ENCODE measurements at places on chromosomes 1 and 21.

- no peak for DNase-seq
Observed at GRCh38 chr1:62384276-62385005, 52.4 kb upstream of the USP1 start.

GRCh38 chr21:17784604-17785402, 34.4 kb downstream of the C21orf91 start:
- DNase-seq = no peak

DNA sequence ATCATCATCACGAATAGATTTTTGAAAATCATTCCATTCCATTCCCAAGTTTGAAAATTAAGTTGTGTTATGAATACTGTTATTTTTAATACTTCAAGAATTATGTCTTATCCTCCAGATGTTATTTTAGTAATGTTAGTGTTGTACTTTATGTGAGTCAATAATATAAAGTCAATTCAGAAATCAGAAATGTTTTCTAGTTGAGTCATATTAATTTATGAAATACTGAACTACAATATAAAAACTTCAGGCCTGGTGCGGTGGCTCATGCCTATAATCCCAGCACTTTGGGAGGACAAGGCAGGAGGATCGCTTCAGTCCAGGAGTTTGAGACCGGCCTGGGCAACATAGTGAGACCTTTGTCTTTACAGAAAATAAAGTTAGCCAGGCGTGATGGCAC, 38.4 kb upstream of the GPR25 start:
- no peak for DNase-seq

GRCh38 chr1:91173346-91173890, 151.6 kb upstream of the ZNF644 start:
- no peak for DNase-seq

- no peak for DNase-seq
Observed at GRCh38 chr1:75130865-75131564, 3.2 kb upstream of the LHX8 start.

GRCh38 chr1:234173968-234174367, 199.3 kb upstream of the COA6 start:
- DNase-seq = no peak

GRCh38 chr1:184595596-184595995, 159.1 kb downstream of the EDEM3 start:
- DNase-seq = no peak

DNA sequence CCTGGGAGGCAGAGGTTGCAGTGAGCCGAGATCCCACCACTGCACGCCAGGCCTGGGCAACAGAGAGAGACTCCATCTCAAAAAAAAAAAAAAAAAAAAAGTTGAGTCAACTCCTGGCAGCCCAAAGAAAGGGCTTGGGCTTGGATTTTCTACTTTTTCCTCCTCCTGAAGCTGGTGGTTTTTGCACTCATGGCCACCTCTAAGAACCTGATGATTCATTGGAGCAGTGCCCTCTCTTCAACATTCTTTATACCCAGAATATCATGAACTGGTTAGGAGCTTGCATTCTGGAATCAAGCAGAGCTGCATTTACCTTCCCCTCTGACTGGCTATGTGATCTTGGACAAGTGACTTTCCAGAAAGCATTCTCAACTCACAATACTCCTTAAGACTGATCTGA, 3.5 kb upstream of the ACTA1 start:
- DNase-seq = no peak

- no peak for DNase-seq
Observed at GRCh38 chr1:107058245-107059032, 2.0 kb downstream of the PRMT6 start.

DNA sequence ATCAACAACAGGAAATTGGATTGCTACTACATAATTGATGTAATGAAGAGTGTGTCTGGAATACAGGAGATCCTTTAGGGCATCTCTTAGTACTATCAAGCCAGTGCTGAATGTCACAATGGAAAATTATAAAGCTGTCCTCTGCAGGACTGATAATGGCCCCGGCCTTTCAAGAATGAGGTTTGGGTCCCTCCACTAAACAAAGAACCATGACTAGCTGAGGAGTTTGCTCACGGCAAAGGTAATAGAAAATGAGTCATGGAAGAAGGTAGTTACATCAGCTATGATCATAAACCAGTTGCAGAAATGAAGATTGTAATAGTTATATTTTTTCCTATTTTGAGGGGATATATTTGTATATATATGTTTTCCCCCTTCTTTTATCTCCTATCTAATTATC, 145.8 kb downstream of the KCNJ6 start:
- no peak for DNase-seq

GRCh38 chr1:3767328-3767925, 5.1 kb upstream of the SMIM1 start:
- no peak for DNase-seq

DNA sequence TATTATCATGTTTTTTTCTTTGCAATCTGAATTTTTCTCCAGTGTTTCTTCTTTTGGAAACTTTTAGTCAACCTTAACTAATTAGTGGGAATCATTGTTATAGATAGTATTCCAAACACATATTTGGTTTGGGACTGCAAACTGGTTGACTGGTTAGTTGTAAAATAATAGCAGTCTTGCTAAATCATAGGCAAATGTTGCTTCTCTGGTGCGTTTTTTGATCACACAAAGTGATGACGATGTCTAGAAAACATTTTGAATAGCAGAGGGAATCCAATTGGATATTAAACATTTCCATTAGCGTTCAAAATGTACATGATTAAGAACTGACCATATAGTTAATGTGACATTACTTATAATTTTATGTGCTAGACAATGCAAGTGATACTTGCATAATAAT, 4.5 kb downstream of the DNAJB4 start:
- DNase-seq = no peak

GRCh38 chr1:109620401-109620791, 759 bp downstream of the AMPD2 start:
- DNase-seq = no peak

DNA sequence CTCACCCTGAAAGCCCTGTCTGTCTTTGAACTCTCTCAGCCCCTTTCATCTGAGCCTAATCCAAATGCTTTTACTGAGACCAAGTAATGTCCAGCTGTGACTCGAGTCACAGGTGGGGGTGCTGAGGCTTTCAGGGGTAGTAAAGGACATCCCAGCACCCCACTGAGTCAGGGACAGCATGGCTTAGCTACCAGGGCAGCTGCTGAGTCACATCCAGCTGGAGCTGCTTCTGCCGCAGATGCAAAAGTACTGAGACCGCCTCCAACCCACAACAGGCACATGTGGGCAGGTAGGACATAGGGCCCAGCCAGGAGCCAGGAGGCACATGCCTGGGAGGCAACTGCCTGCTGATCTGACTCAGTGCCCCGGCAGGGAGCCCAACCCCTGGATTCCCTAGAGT, 6.7 kb upstream of the VSIG8 start:
- no peak for DNase-seq

DNA sequence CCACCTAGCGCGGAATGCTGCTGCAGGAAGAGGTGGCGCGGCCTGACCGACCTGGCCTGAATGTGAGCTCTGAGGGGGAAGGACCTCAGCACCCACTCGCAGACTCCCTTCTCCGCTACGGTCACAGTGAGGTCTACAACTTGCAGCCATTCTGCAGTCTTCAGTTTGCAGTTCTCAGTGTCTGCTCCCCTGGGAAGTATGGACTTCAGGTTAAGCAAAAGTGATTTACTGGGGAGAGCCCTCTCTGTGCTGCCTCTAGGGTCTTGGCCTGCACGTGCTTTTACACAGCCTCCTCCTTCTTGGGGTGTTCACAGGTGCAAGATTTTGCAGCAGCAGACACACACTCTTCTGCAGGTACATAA, 296.0 kb downstream of the OMA1 start:
- DNase-seq = no peak

- no peak for DNase-seq
Observed at GRCh38 chr1:219713981-219714381, 101.1 kb upstream of the ZC3H11B start.

- DNase-seq = no peak
Observed at GRCh38 chr1:8073112-8073855, 47.2 kb upstream of the ERRFI1 start.

DNA sequence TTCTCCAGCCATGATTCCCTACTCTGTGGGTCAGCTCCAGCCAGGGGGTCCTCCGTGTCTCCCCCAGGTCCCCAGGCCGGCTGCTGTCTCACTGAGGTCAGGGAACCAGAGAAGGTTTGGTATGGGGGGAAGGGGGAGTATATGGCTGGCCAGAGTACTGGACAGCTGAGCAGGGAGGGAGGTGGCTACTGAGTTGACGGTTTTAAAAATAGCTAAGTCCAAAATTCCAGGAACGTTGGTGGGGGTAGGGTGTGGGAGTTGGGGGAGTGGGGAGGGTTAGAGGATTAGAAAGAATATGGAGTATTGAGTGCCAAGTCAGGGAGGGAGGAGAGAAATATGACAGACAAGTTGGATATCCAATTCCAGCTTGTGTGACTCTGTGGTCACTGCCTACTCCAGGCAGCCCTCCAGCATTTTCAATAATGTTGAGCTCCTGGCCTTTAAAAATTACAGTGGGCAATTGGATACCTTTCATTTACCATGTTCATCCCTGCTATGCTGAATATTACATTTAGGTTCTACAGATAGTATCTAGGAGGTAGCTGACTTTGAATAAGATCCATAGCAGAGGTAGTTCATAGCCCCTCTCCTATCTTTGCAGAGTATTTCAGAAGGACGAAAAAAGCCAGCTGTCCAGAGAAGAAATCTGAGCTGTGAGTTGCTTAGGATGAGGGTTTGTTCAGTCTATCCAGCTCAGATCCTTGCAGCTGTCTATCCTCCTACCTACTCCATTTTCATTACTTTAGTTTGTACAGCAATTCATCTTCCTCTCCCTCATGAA, at the start of gene HJV:
TSS of gene HJV (minus strand) at position 114 of the 781 bp plus-strand sequence. CDS start 1,504 bp downstream, outside the sequence.
- DNase-seq = no peak

GRCh38 chr1:112296908-112297307, 99.1 kb upstream of the CTTNBP2NL start:
- DNase-seq = no peak

GRCh38 chr1:58979086-58979485, 195.2 kb upstream of the JUN start:
- DNase-seq = no peak

GRCh38 chr1:38025233-38025632, 12.7 kb downstream of the UTP11 start:
- no peak for DNase-seq

GRCh38 chr1:145845144-145845513, 301 bp upstream of the NUDT17 start:
- no peak for DNase-seq

DNA sequence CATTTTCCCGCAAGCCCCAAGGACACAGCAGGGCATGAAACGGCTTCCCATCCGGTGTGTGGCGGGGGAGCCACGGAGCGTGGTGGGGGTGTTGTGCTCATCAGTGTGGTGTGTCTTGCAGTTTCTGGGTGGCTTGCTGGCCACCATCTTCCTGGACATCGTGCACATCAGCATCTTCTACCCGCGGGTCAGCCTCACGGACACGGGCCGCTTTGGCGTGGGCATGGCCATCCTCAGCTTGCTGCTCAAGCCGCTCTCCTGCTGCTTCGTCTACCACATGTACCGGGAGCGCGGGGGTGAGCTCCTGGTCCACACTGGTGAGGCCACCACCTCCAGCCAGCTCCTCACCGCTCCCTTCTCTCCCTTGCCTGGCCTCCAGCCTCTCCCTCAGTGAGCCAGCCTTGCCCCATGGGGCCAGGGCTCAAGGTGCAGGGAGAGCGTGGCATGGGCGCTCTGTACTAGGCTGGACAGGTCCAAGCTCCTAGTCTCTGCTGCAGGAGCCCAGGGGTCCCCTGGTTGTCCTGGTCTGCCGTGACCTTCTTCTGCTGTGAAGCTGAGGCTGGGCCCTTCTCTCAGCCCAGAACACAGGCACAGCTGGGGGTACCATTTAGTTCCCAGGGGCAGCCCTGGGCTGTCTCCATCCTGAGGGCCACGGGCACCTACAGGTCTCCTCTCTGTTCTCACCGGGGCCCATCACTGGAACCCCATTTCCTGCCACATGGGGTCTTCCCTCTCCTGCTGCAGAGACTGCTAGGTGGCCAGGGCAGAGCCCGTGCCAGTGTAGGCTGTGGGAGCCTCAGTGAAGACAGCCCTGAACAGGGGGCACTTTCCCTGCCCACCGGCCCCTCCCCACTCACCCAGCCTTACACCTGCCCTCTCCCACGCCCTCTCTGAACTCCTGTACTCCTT, 12.6 kb downstream of the AGTRAP start:
- DNase-seq = no peak

GRCh38 chr21:34618941-34619340, 4.0 kb upstream of the RCAN1 start:
- DNase-seq = no peak

DNA sequence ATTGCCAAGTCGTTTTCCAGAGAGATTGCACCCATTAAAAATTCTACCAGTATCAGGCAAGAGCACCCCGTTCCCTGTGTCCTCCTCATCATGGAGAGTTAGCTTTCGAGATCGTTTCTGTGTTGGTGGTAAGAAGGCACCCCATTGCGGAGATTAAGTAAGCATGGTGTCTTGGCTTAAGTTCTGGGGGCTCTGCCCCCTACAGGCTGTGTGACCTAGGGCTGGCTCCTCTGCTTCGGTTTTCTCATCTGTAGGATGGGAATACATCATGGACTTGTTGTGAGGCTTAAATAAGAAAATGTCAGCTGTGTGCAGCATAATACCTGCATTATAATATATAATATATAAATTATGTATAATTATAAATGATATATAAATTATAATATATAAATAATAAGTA, 36.8 kb upstream of the TENT5C start:
- no peak for DNase-seq

DNA sequence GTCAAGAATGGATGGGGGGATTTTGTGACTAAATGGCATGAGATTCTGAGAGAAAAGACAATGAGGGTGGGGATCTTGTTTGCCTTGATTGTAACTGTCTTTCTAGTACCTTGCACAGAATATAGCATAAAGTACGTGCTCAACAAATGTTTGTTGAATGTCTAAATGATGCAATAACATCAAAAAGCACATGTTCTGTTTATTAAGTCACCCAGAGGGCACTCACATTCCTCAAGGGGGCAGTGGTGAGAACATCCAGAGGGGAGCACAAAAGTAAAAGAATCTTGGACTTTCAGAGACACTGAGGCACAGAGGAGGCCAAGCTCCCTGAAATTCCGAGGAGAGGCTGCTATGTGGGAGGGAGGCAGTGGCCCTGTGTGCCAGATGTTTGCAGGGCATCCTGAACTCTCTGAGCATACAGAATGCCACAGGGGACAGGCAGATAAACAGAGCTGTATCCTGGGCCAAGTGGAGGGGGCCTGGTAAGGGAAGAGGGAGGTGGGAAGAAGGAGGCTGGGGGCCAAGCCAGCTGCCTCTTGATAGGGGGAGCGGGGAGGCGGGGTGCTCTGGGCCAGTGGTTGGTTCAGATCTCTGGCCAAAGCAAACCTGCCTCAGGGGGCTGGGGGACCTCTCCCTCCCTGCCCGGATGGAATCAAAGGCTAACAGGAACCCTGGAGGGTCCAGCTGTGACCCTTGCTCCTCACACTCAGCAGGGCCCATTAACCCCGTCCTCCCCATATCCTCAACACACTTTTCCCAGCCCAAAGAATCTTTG, 6.5 kb upstream of the ATP1A2 start:
- peak; percentile 33 for DNase-seq

GRCh38 chr1:203208181-203208580, 21.3 kb downstream of the CHIT1 start:
- no peak for DNase-seq

DNA sequence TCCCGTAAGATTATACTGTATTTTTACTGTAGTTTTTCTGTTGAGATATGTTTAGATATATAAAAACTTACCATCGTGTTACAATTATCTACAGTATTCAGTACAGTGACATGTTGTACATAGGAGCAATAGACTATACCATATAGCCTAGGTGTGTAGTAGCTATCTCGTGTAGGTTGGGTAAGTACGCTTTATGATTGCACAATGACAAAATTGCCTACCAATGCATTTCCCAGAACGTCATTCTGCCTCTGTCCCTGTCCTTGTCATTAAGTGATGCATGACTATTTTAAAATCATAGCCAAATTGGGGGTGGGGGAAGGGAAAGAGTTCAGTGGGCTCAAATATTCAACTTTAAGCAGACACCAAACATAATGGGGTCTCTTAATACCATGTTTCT, 233.8 kb upstream of the TMEM51 start:
- DNase-seq = no peak

Data from naive thymus-derived CD8-positive, alpha-beta T cell (primary cell).